NCI-H2081 treated with DMSO at 0.1 percent for 48 hours (cell line): ENCODE measurements at places on chromosomes 11 and 22.

DNA sequence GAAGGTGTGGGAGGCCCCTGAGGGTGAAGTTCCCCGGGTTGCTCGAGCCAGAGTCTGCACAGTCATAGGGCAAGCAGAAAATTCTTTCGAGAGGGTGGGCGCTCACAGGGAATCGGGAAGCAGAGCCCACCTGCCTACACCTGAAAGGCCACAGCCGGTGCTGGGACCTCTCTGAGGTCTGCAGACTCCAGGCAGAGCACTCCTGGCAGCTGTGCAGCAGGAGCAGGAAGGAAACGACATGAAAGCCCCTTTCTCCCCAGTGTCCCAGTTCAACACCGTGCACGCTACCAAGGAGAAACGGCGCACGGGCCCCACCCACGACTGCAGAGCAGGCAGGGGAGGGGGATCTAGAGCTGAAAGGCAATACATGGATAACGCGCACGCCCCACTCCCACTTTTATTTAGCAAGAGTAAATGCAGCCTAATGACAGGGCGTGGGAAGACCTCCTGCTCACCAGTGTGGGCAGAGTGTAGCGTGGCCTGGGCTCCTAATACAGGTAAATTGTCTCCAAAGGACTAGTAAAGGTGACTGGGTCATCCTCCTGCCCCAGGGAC, 13.5 kb downstream of the DHCR7 start:
- no peak for DNase-seq

DNA sequence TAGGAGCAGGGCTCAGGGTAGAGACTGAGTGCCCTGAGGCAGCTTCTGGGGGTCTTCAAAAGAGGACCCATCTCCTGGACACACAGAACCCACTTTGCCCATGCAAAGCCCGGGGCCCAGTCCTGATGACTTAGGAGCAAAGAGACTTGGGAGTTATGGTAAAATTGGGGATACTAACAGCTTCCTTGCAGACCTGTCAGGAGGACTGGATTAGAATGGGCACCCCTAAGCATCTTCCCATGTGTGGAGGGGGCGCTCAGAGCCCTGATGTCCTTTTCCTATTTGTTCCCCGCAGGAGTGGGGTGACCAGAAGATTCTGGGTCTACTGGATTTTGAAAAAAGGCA, 100.0 kb downstream of the WNT7B start:
- DNase-seq = no peak

GRCh38 chr11:121451178-121451985, 732 bp upstream of the SORL1 start:
- no peak for DNase-seq

DNA sequence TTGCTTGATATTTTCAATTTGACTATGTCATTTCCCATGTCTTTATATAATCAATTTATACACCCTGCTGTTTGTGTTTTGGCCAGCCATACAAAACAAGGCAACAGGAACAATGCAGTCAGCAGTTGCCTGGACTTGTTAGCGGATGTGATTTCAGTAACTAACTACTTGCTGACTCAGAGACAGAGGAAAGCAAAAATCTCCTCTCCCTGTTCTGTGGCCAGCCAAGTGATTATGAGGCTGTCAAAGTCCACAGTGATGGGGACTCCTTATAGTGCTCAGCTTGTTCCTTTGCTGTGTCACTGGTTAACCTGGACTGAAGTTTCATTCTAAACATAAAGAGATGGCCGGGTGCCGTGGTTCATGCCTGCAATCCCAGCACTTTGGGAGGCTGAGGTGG, 32.6 kb upstream of the APLP2 start:
- DNase-seq = no peak

DNA sequence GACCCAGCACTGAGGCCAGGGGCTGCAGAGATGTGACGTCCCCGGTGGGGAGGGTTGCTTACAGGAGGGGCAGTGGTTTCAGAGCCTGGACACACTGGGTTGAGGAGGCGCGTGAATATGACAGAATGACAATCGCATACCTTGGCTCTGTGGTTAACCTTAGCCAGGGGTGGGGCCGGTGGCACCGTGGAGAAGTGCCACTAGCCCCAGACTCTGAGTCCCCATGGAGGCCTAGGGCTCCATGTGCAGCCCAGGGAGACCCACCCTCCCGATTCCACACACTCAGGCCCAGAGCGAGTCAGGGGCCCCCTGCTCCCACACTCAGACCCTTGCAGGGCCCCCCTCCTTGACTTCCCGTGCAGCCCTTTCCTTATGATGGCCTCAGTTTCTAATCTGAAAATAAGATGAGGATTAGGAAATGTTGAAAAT, 3.6 kb upstream of the ACR start:
- DNase-seq = no peak

- no peak for DNase-seq
Observed at GRCh38 chr11:27963370-27963769, 144.6 kb downstream of the KIF18A start.

- DNase-seq = no peak
Observed at GRCh38 chr11:19769820-19770219, 57.2 kb downstream of the NAV2 start.

- DNase-seq = no peak
Observed at GRCh38 chr11:77908835-77909234, 85.6 kb downstream of the INTS4 start.

DNA sequence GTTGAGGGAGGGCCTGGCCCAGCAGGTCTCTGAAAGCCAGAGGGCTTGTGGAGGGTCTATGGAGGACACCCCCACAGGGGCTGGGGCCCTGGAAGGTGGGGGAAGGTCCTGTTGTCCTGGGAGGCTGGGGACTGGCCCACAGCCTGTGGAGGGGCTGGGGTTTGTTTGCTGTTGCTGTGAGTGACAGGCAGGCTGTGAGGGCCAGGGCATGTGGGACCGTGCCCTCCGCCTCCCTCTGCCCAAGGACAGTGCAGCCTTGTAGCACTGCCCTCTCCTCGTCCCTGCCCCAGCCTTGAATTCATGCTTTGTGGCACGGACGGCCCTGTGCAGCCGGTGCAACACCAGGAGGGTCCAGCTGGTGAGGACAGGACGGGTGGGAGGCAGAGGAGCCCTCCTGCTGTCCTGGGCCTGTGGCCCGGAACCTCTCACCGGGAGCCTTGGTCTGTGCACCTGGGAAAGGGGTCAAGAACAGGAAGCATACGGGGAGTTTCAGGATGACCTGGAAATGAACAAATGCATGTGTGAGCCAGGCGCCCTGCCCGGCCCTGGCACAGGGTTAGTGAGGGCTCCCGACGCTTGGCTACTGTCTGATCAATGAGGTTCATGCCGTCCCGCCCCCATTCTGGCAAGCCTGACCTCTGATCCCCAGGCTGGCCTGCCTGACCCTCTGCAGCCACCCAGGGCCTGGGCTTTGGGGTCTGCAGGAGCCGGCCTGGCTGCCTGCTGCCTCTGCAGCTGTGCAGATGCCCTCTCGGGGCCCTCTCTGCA, 37.4 kb upstream of the PRODH start:
- no peak for DNase-seq

GRCh38 chr22:41597635-41597953, 8.0 kb upstream of the PMM1 start:
- no peak for DNase-seq

DNA sequence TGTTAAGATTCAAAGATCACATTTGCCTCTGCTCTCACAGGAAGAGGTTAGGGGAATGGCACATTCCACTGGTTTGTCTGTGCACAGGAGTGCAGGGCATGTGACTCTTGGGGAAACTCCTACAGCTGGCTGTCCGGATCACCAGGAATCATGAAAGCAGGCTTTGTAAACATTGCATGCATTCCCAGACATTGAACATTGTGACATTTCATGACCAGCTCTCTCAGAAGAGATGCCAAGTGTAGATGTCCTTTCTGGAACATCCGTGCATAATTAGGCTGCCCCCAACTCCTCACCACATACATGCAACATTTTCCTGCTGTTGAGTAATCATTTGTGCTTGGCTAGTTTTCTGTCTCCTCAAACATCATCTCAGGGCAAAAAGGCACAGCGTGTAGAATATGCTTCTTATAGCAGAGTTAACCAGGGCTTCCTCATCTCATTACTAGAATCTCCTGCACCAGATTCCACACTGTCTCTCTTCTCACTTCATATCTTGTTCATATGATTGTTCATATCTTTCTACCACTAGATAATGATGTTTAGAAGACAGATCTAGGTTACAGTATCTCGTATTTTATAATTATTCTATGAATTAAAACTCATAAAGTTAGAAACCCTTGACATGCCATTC, 694.7 kb downstream of the NTM start:
- no peak for DNase-seq

GRCh38 chr11:1947592-1948237, 583 bp downstream of the MRPL23 start:
- no peak for DNase-seq

GRCh38 chr11:10017911-10018310, 276.1 kb downstream of the SBF2 start:
- no peak for DNase-seq

DNA sequence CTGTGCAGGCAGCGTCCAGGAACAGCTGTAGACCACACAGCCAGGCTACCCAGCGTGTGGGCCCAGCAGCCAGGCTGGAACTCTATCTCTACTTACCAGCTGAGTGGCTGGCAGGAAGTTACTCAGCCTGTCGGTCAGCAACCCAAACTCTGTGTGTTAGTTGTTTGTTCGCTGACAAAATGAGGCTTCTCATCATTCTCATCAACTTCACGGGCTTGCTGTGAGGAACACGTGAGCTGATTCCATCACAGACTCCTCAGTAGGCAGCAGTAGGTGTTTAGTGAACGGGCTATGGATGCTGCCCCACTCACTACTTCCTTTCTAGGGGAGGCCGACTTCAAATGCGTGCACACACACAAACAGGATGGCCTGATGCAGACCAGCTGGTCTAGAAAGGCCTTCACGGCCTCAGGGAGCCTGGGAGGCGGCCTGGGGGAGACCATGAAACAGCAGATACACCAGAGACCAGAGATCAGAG, 830 bp upstream of the SPDYC start:
- DNase-seq = no peak

- DNase-seq = no peak
Observed at GRCh38 chr11:34604145-34604544, 16.7 kb upstream of the EHF start.

DNA sequence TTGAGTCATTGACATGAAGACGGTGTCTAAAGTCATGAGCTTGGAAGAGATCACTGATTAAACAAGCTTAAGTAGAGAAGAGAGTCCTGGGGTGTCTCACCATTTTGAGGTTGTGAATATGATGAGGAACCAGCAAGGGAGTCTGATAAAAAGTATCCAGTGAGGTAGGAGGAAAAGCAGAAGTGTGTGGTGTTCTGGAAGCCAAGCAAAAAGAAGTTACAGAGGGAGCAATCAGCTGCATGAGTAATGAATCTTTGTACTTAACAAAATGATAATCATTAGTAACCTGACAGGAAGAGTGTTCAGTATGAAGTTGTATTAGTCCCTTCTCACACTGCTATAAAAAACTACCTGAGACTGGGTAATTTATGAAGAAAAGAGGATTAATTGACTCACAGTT, 131.3 kb downstream of the C11orf87 start:
- no peak for DNase-seq

DNA sequence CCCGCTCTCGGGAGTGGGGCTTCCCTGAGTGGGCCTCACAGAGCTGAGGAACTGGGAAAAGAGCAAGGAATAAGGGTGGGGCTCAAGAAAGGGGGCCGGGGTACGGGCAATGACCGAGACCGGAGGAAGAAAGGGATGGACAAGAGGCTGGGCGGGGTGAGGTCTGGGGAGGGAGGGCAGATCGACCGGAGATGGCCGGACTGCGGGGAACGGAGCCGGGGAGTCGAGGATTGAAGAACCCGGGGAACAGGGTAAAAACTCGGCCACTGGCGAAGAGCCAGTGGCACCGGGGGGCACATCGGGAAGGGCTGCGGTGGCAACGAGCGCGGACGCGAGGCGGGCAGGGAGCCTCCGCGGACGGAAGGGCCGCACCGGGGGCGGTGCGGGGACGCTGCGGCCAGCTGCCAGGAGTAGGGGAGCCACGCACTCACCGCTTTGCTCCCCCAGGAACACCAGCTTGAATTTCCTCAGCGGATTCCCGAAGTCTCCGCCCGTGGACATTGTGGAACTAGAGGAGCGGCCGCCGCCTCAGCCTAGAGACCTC, 667 bp downstream of the RAB6A start:
- DNase-seq = no peak
